Activated T-cell treated with anti-CD3 and anti-CD28 coated beads for 24 hours (primary cell): ENCODE measurements at places on chromosomes 1 and 21.

- DNase-seq = no peak
These were observed 23.7 kb downstream of the HLX start for GRCh38 chr1:220902916-220903315.

DNA sequence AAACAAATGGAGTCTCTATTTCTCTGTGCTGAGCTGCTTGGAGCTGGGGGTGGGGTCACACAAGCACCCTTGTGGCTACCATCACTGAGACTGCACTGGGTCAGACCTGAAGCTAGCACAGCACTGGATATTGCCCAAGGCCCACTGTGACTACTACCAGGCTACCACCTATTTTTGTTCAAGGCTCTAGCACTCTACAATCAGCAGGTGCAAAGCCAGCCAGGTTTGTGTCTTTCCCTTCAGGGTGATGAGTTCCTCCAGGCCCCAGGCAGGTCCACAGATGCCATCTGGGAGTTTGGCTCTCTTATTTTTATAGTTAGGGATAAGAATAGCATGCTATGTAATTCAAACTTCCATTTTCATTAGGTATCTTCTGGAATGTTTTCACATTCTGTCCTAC lies 23.5 kb downstream of the ADCY10 start:
- no peak for DNase-seq

- DNase-seq = no peak
These were observed at the start of gene MTMR11 for GRCh38 chr1:149936170-149936991. MTMR11 (minus strand) TSS chr1:149936879; CDS start chr1:149936647, 232 bp downstream.

DNA sequence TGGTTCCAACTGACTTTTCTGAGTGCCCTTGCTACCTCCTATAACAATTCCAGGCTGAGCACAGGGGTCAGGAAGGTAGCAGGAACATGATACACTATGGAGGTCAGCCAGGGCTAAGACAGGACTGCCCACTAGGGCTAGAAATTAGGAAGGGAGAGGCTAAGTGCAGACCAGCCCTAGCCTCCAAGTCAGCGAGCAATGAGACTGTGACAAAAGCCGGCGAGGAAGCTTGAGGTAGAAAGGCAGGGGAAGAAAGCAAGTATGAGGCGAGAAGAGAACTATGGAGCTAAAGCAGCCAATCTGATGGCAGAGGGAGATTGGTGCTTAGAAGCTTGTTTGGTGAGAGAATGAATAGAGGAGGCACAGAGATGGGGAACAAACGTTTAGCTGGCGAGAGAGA lies 4.7 kb downstream of the UROD start:
- no peak for DNase-seq

- DNase-seq = no peak
These were observed 128.1 kb upstream of the VAMP3 start for GRCh38 chr1:7642781-7643529.

DNA sequence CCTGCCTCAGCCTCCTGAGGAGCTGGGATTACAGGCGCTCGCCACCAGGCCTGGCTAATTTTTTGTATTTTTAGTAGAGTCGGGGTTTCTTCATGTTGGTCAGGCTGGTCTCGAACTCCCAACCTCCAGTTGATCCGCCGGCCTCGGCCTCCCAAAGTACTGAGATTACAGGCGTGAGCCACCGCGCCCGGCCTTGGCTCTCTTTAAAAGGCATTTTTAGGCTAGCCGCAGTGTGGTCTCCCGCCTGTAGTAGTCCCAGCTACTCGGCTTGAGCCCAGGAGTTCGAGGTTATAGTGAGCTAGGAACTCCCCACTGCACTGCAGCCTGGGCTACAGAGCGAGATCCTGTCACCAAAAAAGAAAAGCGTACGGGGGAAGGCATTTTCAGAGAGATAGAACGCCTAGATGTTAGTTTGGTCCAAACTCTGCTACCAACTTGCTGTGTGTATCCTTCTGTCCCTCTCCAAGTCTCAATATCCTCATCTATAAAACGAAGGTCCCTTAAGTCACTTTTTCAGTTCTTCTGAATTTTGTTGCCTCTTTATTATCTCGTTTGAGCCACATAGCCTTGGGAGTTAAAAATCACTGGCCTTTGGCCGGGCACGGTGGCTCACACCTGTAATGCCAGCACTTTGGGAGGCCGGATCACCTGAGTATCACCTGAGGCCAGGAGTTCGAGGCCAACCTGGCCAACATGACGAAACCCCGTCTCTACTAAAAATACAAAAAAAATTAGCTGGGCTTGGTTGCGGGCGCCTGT lies 734 bp downstream of the MED18 start:
- peak; percentile 26 for DNase-seq

DNA sequence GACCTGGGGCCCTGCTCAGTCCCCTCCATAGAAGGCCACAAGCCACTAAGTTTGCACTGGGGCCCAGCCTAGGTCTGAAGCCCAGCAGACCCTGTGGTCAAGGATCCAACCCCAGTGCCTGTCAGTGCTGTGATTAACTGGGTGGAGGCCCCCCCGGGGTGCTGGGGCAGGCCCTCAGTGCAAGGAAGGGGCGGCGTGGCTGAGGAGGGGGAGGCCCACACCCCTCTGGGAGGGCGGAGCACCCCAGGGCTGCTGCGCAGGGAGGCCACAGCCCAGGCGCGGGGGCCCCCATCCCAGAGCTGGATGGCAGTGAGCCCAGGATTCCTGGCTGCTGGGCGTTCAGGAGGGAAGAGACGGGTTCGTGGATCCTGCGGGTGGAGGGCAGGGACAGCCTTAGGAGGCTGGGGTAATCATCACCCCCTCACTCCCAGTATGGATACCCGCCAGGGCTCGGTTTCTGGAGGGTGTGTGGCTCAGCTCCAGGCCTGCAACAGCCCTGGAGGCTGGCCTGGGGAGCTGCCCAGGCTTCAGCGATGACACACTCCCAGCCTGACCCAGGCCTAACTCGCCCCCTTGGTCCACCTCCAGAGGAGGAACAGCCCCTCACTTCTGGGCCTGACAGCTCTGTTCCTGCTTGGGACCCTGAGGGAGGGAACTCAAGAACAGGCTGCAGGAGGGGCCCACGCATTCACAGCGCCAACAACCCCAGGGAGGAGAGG lies 890 bp downstream of the GJC2 start:
- DNase-seq = no peak
